ENCODE measurements at places on chromosomes 7 and 10.

DNA sequence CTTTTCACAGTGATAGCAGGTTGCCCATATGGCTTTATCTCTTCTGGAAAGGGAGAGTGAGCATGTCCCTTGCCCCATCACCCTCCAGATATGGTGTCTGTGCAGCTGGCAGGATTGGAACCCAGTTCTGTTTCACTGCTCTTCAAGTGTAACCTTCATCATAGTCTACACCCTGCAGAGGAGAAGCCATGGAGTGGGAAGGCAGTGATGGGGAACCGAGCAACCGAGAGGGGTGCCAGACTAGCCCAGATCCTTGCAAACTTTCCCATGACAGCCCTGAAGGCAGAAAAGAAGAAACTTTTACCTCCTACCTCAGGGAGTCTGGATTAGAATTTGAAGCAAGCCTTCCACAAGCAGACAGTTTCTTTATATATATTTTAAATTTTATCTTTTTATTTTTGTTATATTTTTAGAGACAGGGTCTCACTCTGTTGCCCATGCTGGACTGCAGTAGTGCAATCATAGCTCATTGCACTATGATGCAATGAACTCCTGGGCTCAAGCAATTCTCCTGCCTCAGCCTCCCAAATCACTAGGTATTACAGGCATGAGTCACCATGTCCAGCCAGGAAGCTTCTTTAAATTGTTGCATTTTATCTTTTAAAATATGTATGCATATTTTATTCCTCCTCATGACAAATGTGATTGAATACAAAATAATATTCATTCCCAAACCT lies 133.3 kb downstream of the KCNMA1 start:
- no peak for DNase-seq

- no peak for DNase-seq
Measured at GRCh38 chr7:123751821-123752220, 3.0 kb upstream of the WASL start.

GRCh38 chr7:25854608-25855497 lies 297.1 kb upstream of the NFE2L3 start:
- DNase-seq = peak; percentile 100

- DNase-seq = no peak
Measured at GRCh38 chr7:47402941-47403866, 178.7 kb downstream of the TNS3 start.

DNA sequence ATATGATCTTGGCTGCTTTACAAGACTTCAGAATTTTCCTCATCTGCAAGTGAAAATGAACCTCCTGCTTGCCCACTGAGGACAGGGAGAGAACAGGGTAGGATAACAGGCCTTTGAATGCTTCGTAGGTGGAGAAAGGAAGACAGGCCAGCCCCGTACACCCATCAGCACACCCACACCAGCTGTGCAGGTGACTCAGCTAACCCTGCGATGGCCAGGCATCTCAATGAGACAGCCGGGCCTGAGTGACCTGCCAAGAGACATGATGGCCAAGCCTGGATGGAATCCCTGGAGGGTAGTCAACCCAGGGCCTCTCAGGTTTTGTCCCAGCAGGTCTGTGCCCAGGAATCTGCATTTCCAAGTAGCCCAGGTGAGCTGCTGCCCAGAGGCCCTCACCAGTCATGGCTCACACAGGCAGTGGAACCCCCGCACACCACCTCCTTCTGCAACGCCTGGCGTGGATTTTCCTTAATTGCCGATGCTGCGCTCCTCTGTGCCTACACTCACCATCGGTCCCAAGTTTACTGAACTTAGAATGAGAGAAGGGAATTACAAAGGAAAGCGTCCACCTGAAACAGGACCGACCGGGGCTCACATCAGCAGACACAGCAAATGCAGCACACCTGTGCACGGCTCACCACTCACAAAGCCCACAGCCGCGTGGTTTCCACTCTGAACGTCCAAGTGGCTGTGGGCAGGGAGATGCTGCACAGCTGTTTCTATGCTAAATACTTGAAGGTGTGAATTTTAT lies 163.7 kb downstream of the DIP2C start:
- DNase-seq = no peak

GRCh38 chr7:109498131-109498530 lies 928.5 kb downstream of the DNAJB9 start:
- DNase-seq = no peak

GRCh38 chr7:5476001-5476400 lies 52.4 kb upstream of the TNRC18 start:
- no peak for DNase-seq

DNA sequence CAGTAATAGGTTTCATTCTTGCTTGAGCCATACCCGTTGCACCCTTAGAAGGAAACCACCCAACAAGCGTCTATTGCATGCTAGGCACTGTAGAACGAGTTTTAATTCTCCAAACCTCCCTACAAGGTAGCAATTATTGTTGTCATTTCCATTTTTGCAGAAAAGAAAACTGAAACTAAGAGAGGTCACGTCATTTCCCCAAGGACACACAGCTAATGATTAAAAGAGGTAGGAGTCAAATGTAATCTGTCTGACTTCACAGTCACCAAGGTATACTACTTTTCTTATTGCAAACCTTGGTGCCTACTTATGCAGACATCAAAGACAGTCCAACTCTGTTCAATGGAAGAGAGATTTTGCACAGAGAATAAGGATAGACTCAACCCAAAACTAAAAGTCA lies 49.1 kb upstream of the C1QL3 start:
- DNase-seq = no peak

DNA sequence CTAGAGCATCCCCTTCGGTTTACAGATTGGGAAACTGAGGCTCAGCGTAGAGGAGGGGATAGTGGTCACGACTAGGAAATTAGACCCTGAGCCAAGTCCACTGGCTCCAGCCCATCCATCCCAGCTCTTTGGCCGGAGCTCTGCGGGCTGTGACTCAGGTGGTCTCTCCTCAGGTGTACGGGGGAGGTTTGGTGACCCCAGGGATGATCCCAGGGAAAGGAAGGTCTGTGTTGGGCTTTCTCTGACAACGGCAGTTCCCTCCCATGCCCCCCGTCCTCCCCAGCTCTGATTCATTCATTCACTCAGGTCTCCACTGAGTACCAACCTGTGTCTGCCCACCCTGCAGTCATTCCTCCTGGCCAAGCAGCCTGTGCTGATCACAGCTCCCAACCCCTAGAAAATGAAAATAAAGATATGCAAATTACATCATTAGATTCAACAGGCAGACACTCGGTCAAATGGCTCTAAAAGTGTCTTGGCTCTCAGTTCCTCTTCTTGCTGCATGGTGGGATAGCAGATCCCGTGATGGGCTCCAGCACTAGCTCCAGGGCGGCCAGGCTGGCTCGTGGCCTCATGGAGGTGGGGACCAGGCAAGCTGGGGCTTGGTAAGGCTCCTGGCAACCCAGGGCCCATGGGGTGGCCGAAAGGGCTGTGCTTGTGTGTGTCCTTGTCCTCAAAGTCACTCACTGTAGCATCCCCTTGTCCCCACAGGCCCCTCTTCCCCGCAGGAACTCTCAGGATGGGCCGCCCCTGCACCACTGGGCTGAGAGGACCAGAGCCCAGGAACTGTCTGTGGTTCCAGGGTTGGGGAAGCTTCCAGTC lies 37.8 kb downstream of the CLRN3 start:
- no peak for DNase-seq

DNA sequence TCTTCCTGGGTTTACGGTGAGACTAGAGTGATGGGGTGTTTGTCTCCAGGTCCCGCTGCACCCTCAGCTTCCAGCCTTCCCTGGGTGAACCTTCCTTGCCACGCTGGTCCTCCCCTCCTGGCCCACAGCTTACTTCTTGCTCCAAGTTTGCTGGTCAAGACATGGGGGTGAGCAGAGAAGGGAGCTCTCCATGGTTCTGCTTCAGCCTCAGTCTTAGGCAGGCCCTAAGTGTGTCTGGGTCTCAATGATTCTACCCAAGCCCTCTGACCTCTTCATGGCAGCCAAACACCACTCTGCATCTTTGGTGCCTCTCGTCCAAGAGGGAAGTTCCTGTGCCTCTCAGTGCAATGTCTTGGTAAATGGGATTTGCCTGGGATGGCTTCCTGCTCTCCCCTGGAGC lies 356.5 kb upstream of the KLF6 start:
- no peak for DNase-seq

GRCh38 chr10:14014423-14014822 lies 316.3 kb downstream of the FRMD4A start:
- DNase-seq = no peak

DNA sequence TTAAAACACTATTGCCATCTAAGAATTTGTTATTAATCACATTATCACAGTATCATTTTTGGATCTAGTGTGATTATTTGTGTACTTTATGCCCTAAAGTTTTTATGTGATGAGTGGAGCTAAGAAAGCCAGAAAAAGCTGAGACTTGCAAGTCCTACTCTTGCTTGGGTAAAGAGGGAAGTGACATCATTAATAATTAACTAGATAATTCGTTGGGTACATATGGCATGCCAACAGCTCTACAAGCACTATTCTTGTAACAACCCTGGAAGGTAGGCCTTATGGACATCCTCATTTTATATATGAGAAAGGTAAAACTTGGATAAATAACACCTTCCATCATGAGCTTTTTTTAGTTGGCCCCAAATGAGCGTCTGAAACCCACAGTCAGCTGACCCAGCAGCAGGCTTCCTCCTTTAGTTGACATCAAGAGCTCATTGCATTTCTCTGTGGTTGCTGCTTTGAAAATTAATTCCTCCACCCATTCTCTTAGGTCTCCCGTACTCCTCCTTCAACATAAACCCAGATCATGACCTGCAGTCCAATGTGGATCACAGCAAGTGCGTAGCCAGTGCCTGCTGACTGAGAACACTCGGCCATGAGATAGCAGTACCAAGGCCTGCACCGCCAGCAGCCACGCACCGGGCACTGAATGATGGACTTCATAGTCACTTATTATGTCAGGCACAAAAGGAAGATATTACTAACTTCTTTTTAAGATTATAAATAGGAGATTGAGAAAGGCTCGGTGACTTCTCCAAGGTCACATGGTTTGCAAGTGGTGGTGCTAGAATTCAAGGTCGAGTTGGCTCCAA lies 292.0 kb upstream of the AOAH start:
- DNase-seq = no peak

- peak; percentile 53 for DNase-seq
Measured at GRCh38 chr7:155258226-155258560, 39.5 kb upstream of the INSIG1 start.

- no peak for DNase-seq
Measured at GRCh38 chr7:108413782-108414492, 42.3 kb downstream of the NRCAM start.
